ENCODE measurements at places on chromosomes 11 and 22.

DNA sequence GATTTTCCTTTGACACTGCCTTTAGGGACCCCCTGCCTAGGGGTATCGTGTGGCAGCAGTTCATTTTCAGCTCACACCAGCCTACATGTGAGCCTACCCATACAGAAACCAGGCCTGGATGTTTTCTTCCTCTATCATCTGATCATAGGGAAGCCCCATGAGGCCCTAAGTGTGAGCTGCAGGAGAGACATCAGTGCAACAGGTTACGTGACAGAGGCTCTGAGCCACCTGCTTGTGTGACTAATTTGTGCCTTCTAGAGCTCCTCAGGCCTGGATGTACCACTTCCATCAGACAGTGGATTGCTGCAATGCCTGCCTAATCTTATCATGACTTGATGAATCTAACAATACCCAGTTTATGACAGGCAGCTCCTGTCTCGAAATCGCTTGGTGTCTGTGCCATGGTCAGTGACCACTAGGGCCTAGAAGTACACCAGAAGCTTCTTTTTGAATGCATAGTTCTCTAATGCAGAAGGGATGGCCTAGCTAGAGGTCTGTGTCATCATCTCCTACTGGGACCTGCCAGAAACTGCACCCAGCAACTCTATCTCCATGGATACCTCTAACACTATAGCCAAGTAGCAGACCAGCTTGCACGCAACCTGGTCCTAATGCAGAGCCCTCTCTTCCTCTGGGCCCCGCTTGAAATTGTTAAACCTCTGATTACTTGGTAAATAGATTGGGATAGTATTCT, 109.7 kb upstream of the CLPB start:
- no peak for DNase-seq

DNA sequence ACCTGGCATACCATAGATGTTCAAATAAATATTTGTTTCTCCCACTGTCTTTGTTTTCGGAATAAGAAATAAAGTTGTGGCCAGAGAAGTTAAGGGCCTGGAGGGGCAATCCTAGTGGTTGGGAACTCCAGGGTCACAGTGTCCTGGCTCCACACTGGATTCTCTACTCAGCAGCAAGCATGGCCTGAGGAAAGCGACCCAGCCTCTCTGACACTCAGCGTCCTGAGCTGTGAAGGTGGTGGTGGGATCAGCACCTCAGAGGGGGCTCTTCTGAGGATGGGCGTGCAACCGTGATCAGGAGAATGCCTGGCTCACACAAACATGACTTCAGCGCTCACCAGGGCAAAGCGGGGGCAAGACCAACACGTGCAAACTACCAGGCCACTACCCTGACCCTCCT, 59.9 kb downstream of the LARGE1 start:
- no peak for DNase-seq

- DNase-seq: no peak
These were observed 539.3 kb upstream of the B3GAT1 start for GRCh38 chr11:134951305-134951700.

DNA sequence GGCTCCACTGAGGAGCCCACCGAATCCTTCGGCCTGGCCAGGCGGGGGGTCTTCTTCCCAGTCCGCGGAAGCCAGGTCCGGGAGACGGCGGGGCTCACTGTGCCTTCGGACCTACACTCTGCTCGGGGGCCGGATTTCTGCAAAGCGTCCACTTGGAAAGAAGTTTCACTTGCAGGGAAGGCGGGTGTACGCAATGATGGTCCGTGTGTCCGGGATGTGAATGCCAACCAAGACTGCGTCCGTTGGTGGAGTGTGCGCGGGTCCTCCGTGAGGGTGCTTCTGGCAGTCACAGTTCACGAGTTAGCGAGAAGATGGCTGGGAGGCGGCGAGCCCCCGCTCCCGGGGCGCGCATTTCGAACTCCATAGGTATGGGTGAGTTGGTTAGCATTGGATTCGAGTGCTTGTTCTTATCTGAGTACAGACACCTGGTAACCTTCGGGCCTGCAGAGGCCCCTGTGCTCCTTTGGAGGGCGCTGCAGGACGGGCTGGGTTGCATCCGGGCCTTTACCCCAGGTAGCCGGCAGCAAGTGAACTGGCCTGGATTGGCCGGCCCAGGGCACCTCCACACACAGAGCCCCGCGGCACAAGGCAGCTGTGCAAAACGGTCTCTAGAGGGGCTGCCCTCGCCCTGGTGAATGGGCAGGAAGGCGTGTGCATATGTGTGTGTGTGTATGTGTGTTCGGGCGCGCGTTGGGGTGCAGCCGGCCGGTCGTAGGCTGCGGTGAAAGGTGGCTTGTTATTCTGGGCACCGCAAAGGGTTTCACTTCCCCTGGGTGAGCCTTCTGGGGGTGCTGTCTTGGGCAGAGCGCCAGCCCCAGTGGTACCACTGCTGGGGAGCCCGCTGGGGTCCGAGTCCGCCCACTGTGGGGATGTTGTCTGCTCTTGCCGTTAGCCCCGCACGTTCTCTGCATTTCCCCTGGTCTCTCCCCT, 13.3 kb upstream of the CYP2R1 start:
- peak; percentile 54 for DNase-seq

GRCh38 chr11:133403900-133404299, 128.4 kb downstream of the OPCML start:
- no peak for DNase-seq

GRCh38 chr11:6606471-6607189, 3.1 kb downstream of the ILK start:
- DNase-seq: peak; percentile 94

GRCh38 chr11:47907499-47907898, 59.3 kb upstream of the NUP160 start:
- DNase-seq: no peak

DNA sequence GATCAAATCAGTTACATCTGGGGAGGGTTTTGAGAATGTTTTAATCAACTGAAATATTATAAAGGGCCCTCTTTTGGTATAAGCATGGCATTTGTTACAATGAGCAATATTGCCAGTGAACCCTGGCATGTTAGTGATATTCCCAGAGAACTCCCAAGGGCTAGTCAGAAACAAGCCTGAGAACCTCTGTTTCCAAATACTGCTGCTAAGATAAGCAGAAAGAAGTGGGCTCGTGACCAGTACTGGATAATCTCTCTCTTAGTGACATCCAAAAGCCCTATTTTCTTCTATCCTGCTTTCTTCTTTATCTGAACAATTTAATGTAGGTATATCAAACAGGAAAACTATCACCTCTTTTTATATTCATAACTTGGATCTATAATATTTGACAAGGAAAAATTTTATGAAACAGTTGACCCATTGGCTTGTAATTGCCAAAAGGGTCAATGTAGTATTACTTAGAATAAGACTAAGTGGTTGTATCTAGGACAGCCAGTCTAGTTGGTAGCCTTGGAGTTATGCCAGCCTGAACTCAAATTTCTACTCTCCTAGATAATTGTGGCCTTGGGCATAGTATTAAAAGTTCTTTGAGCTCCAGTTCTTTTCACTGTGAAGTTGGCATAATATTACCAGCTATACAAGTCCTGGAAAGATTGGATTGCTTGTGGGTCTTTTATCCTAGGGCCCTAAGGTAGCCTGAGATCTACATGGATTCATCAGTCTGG, 15.7 kb downstream of the CAT start:
- no peak for DNase-seq

GRCh38 chr22:24244144-24244787, 616 bp downstream of the GGT5 start:
- peak; percentile 8 for DNase-seq

DNA sequence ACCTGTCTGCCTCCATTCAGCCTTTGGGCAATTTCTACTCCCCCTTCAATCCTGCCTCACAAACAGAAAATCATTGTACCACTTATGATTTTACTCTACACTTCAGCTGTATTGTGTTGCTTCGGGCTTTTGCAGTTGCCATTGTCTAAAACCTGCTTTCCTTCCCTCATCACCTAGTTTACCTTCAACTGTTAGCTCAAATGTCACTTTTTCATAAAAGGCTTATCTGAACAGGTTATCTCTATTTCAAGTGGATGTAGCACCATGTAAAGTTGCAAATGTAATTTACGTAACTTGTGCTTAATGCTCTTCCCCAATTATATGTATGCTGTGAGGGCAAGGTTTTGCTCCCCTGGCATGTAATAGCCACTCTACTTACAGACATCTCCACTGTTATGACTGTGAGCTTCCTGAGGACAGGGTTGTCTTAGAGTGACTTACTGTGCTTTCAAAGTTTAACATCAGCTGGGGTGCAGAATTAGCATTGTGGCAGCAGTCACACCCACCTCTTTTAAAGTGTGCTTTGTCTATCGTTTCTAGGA, 5.4 kb downstream of the RPS25 start:
- no peak for DNase-seq

- DNase-seq: peak; percentile 85
These were observed 3.3 kb downstream of the TKFC start for GRCh38 chr11:61336171-61336935.

DNA sequence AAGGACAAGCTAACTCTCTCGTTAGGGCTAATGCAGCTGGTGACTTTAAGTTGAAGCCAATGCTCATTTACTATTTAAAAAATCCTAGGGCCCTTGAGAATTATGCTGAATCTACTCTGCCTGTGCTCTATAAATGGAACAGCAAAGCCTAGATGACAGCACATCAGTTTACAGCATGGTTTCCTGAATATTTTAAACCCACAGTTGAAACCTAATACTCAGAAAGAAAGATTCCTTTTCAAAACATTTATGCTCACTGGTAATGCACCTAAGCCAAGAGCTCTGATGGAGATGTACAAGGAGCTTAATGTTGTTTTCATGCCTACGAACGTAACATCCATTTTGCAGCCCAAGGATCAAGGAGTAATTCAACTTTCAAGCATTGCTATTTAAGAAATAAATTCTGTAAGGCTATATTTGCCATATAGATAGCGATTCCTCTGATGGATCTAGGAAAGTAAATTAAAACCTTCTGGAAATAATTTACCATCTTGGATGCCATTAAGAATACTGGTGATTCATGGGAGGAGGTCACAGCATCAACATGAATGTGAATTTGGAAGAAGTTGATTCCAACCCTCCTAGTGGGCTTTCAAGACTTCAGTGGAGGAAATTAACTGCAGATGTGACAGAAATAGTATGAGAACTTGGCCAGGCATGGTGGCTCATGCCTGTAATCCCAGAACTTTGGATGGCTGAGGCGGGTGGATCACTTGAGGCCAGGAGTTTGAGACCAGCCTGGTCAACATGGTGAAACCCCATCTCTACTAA, 14.5 kb downstream of the XNDC1N start:
- no peak for DNase-seq

- DNase-seq: no peak
These were observed 82.5 kb upstream of the TEAD1 start for GRCh38 chr11:12591706-12592105.

- DNase-seq: no peak
These were observed 2.0 kb downstream of the MB start for GRCh38 chr22:35615156-35615555.

GRCh38 chr22:23220485-23221350, 40.4 kb downstream of the BCR start:
- no peak for DNase-seq

DNA sequence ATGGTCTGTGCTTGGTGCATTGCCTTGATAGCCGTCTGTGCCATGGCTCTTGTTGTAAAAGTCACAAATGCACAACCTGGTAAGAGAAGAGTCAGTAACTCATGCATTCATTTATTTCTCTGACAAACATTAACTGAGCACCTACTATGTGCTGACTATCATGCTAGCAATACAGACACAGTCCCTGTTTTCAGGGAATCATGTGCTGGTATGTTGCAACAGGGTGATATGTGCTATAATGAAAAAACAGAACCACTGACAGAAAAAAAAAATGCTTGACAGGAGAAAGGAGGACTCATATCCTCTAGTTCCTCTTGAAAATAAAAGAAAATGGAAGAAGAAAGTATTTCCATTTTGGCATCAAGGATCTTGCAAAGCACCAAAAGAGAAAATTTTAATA, 34.5 kb upstream of the RAPSN start:
- DNase-seq: no peak

DNA sequence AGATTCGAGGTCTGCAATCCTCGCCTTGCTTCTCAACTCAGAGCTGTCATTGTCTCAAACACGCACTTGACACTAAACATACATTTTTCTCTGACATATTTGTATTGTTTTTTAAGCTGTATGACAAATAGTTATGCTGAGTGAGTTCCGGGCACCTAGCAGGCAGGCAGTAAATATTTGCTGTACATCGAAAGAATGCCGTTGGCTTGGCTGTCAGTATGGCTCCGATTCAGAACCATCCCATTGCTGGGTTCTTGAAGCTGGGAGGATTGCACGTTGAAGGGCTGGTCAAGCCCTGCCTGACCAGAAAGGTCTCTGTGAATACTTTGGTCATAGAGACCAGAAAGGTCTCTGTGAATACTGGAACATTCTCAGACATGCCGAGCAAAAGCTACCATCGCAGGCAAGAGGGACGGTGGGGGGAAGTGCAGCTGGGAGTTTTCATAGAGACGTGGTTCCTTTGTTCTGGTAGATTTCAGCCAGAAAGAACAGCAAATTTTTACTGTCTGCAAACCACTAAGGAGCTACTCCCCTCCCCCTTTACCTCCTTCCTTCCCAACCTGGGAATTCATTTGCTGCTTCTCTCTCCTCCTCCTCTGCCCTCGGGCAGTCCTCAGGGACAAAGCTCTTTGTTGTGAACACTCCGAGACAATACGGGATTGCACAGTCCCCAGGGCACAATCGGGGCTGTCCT, 202.2 kb upstream of the SORL1-AS1 start:
- peak; percentile 45 for DNase-seq

GRCh38 chr11:92964471-92964870, 5.0 kb upstream of the MTNR1B start:
- no peak for DNase-seq

GRCh38 chr11:12118949-12119348, 8.6 kb downstream of the MICAL2 start:
- DNase-seq: no peak

DNA sequence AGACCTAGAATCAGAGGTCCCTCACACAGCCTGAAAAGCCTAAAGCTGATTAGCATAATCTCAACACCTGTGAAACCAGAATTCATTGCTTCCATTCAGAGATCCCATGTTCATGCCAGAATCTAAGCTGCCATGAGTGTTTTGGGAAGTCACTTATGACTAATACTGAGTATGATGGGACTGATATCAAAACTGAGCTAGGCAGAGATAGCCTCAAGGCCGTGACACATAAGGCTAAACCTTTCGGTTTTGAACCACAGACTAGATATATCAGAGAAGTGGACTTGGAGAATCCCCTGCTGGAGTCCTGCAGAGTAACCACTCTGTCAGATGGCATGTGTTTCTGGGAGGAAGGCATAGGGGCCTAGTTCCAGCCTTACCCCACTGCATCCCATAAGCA, 23.1 kb upstream of the GLYATL2 start:
- DNase-seq: no peak

DNA sequence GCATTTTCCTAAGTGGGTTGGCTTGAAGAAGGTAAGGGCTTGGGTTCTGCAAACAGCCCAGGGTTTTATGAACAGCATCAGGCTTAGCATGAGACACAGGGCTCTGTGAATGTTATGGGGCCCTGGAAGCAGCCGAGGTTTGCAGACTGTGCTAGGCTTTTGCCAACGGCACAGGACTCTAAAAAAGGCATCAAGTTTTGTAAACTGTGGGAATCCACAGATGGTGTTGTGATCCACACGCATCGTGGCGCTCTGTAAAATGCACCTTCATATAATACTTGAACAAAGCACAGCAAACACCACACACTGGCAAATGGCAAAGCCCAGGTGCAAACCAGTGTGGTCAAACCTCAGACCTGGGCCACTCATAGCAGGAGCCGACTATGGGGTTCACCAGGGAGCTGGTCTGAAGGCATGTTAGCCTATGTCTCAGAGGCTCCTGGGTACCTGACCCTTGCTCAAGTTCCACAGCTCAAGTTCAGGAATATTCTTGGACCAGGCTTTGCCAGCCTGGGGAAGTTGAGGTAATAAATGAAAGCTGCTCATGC, 2.4 kb upstream of the SLCO2B1 start:
- no peak for DNase-seq
